ENCODE measurements at places on chromosomes 5 and 9.

DNA sequence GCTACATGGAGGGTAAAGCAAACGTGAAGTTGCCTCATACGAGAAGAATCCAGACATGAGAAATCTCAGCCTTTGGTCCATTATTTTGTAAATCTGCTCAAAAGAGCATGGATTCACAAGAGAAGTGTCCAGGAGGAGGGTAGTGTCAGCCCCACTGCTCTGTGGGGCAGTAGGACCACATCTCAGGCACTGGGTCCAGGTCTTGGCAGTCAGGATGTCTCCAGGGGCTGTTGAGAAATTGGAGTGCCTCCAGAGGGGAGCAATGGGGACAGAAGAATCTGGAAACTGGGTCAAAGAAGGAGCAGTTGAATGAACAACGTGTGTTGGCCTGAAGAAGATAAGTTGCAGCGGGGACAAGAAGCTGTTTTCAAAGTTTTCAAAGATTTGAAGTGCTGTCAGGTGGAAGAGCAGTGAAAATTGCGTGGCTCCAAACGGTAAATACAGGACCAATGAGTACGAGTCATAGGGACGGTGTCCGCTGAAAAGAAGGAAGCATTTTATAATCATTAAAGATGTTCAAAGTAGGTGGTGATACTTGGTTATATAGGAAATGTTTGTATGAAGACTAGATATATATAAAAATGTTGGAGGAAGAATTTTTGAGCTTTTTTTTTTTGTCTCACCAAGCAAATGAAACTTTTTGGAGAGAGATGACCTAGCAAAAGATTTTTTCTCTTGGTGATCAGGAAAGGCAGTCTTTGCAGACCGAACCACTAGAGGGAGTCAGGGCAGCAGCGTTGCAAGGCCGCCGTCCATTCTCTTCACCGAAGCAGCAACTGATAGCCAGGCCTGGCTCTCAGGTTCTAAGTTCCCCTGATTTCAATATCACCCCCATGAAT lies 57.1 kb upstream of the ZBED3 start:
- DNase-seq: no peak

DNA sequence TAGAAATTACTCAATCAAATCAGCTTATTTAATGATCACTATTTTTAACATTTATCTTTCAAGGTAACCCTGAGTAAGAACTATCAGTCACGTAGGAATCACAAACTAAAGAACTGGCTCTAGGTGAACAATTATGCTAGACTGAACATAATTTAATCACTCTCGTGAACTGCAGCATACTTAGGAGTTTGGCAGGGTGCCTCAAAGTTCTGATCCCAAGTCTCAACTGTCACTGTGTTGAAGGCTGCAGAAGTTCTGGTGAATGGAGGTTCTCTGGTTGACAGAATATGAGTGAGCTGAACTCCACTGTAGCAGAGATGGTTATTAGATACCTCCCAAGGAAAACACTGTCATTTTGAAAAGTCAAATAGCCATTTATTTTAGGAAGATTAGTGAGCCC lies 89.1 kb downstream of the KLHL3 start:
- DNase-seq: no peak

GRCh38 chr9:37034938-37035647 lies 1.0 kb upstream of the PAX5 start:
- DNase-seq: no peak

DNA sequence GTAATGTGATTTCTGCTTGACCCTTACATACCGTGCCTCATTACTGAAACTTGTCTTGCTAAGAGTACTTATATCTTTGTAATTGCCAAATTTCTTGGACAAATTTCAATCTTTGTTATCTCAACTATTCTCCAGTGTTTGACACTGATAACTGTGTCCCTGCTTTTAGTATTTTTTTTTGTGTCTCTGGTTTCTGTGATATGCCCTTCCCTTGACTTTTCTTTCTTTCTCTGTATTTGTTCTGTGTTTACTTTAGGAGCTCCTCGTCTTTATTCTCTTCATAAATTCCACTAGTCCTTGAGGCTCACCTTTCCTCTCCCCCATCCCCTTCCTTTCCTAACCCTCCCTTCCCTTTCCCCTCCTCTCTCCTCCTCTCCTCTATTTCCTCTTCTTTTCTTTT lies 123.7 kb upstream of the FBXL17 start:
- DNase-seq: no peak

DNA sequence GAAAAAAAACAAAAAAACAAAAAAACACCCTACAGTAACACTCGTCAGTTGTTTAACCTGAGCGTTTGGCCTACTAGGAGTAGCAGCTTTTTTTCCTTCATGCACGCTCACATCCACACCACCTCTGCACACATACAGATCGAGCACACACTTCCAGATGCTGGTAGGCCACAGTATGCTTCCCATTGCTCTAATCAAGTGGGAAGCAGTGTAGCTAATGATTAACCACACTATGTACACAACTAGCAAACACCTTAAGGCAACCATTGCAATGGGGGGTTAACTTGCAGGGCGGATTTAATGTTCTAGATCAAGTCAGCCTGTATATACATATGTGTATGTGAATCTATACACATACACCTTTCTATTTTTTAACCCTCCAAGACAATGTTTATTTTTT lies 65.5 kb upstream of the GLRX start:
- DNase-seq: no peak

- no peak for DNase-seq
These were observed 2.3 kb downstream of the FAM221B start for GRCh38 chr9:35826071-35826701.

- DNase-seq: no peak
These were observed 28.5 kb upstream of the NDST1 start for GRCh38 chr5:150479416-150479815.

GRCh38 chr9:125956102-125956501 lies 208.9 kb downstream of the PBX3 start:
- DNase-seq: no peak

GRCh38 chr9:88835038-88835466 lies 156.2 kb upstream of the S1PR3 start:
- DNase-seq: no peak

DNA sequence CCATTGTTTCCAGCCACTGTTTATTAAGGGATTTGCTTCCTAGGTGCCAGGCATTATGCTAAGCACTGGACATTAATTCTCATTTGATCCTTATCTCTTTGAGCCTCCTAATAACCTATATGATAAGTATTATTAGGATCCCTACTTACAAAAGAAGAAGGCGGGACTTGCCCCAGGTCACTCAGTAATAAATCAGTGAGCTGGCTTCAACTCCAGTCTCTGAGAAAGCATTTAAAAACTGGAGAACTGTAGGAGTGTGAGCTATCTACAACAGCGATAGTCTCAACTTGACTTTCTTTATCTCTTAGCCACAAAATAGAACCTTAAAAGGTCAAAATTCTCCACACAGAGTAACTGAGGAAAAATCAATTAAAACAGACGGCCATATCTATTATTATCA lies 155.0 kb downstream of the GNAQ start:
- DNase-seq: no peak

GRCh38 chr5:108361771-108362170 lies 20.1 kb downstream of the FBXL17 start:
- DNase-seq: no peak

- no peak for DNase-seq
These were observed 9.3 kb upstream of the FGF18 start for GRCh38 chr5:171410181-171410580.

DNA sequence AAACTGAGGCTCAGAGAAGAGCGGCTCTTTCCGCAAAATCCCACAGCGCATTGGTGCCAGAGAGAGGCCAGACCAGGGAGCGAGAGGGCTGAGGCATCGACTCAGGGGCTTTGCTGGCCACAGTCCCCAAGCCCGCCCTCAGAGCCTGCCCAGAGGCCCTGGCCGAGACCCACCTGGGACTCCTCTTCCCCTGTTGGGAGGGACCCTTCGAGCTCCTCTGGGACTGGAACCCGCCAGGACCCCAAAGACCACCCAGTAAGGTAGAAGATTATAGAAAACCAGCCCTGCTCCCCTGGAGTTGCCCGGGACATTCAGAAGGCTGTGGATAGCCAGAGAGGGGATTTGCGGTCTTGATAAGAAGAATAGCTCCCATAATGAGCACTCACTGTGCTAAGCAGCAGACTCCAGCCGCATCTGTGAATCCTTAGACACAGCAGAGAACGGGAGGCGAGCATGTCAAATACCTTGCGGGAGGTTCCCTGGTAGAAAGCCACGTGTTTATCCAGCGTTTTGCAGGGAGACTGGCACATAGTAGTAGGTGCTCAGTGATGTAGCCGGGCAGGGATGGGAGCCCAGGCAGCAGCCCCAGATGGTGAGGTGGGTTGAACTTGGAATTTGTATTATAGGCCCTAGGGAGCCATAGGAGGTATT lies 651 bp upstream of the AK1 start:
- DNase-seq: no peak

DNA sequence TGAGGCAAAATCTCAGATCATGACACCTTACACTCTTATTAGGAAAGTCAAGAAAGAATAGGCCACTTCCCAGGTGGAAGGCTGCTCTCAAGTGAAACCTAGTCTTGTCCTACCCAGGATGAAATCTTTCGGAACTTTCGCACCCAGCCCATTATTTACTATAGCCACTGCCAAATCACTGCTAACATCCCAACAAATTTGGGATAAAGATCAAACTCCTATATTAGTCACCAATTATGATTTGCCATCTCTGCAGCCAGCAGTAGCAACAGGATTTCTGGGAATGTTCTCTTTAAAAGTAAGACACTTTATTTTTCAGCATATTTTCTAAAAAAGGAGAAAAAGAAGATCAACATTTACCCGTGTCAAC lies 224.6 kb downstream of the GAS1 start:
- no peak for DNase-seq

GRCh38 chr5:72248410-72248981 lies 71.5 kb downstream of the MRPS27 start:
- DNase-seq: no peak

GRCh38 chr5:167030500-167031120 lies 1260.8 kb upstream of the WWC1 start:
- DNase-seq: no peak

DNA sequence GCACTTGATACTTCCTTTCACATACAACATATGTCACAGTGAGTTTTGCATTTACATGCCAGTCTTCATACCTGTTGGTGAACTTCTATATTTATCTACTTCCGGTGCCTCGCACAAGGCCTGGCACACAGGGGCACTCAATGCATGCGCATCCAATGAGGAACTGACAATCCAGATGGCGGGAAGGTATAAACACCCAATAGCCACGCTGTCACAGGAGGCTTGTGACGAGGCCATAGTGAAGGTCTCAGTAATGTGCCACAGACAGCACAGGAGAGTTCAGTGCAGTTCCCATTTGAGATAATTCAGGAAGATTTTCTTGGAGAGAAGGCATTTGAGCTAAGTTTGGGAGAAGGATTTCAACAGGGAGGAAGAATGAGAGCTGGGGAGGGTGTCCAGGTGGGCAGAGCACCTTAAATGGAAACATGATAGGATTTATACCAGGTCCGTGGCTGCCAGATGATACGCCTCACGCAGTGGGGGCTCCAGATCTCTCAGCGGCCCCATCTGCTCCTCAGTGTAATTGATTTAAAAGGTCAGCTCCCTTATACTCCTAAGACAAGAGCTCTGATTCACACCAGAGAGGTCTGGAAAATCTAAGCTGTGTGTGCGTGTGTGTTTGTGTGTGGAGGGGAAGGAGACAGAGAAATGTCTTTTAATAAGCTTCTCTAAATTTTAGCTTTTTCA lies 206.2 kb downstream of the DCP2 start:
- no peak for DNase-seq

DNA sequence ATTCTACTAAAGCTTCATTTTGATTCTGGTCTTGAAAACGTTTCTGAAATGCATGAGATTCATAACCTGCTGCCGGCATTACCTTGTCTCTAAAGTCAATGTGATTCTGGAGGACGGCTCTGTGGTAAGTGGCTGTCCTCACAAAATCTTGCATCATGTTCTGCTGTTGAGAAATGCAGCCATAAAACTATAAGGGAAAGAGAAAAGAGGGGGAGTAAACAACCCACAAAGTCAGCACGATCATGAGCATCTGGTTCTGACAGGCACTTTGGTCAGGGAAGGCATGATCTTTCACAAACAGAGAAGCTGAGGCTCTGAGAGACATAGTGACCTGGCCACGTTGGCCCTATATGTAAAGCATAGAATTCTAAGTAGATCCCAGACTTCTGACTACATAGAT lies 168.9 kb upstream of the PUM3 start:
- DNase-seq: no peak

DNA sequence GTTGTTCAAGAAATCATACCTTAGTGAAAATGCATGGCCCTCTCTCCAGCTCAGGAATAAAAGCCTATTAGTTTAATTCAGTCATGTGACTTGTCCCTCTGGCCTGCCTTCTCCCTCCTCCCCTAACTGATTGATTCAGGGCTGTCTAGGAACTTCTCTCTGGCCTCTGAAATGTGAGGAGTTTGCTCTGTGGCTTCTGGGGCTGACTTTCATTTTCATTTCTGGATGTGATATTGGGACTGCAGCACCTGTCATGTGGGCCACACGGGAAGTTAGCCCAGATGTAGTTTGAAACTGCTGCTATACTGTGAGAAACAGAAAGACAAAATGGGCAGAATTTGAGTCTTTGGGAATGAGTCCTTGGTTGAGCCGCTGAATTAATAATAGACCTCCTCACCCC lies 44.8 kb downstream of the PARP8 start:
- peak; percentile 27 for DNase-seq

- DNase-seq: no peak
These were observed 17.3 kb downstream of the QSOX2 start for GRCh38 chr9:136228107-136228875.

- DNase-seq: no peak
These were observed 213.2 kb downstream of the EPB41L4A start for GRCh38 chr5:112205846-112206245.

DNA sequence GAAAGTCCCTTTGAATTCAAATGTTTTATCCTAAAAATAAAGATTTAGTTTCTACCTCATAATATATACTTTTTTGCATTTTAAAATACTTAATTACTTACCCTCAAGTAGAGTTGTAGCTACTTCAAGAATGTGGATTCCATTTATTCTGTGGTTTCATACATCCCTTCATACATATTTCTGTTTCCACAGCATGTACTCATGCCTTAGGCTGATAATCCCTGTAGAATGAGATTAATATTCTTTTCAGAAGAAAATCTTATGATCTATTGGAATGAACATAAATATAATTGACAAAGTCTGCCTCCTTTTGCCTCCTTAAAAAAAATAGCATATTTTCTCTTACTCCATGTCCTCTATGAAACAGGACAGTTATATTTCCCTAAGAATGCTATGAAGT lies 465.7 kb downstream of the DTWD2 start:
- no peak for DNase-seq

DNA sequence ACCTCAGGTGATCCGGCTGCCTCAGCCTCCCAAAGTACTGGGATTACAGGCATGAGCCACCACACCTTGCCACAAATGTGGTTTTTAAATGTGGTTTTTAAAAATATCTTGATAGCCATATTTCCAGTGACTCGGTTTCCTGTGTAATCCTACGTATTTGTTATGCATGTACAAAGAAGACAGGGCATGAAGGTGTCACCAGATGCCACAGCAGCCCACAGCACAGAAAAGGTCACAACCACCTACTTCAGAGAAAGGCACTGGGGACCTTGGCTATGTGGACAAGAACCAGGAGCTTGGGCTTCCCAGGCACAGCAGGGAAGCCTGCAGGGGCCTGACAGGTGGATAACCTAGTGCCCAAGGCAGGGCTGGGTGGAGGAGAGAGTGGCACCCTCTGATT lies 38.0 kb downstream of the C9orf50 start:
- DNase-seq: no peak

GRCh38 chr5:161889971-161890370 lies 42.1 kb downstream of the GABRA1 start:
- no peak for DNase-seq

- DNase-seq: no peak
These were observed 3.3 kb downstream of the SLF1 start for GRCh38 chr5:94621763-94622162.

Measured in T-helper 17 cell (primary cell).